ENCODE measurements at places on chromosomes 2 and 18.

GRCh38 chr2:185802926-185803325 lies 64.3 kb downstream of the FSIP2 start:
- DNase-seq: no peak

- DNase-seq: no peak
Observed at GRCh38 chr2:20677301-20678085, 10.5 kb downstream of the GDF7 start.

- DNase-seq: no peak
Observed at GRCh38 chr18:35971661-35972196, 750 bp upstream of the RMP24 start.

- no peak for DNase-seq
Observed at GRCh38 chr2:10269711-10270610, 32.7 kb upstream of the HPCAL1 start.

DNA sequence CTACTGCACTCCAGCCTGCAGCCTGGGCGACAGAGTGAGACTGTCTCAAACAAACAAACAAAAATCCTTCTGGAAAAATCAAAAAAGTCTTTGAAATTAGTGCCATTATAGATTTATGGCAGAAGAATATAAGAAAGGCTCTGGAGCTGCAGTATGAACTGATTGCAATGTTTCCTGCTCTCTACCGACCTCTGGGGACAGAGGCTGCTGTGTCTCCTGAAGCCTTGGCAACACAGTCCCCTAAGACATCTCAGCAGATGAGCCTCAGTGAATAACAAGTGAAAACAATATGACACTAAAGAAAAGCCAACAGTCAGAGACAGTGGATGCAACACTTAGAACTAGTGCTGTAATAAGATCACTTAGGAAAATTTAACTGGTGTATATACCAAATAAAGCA lies 494.9 kb upstream of the LRATD1 start:
- no peak for DNase-seq

DNA sequence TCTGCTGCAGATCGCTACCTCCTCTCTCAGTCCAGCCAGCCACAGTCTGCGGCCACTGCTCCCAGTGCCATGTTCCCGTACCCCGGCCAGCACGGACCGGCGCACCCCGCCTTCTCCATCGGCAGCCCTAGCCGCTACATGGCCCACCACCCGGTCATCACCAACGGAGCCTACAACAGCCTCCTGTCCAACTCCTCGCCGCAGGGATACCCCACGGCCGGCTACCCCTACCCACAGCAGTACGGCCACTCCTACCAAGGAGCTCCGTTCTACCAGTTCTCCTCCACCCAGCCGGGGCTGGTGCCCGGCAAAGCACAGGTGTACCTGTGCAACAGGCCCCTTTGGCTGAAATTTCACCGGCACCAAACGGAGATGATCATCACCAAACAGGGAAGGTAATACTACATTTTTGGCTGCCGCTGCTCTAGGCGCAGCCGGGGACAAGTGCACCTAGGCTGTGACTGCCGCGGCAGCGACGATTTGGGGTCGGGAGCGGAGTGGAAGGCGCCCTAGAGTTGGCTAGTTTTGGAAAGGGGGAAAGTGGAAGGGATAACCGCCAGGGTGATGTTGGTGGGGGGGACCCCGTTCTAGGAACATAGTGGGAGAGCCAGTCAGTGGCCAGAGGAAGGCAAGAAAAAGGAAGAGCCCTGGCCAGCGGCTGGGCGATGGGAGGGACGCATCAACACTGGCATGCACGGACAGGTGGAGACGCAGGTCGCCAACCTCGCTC lies 776 bp downstream of the TBR1 start:
- no peak for DNase-seq

- no peak for DNase-seq
Observed at GRCh38 chr2:129431881-129432280, 547.6 kb upstream of the RAB6C start.

DNA sequence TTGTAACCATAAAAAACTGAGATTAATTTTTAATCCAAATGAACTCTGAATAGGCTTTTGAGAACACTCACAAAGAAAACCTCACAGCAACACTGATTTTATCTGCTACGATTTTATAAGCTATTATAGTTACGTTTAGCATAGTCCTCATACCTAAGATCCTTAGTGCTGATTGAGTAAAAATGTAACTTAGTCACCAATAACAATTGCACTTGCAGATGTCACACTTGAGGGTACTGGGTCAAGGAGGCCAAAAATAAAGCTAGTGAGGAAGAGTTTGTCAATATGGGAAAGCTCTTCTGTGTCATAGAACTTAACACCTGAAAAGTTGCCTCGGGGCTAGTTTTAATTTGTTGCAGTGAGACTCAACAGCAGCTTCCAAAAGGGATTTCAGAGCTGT lies 706.5 kb upstream of the FAM98A start:
- no peak for DNase-seq

DNA sequence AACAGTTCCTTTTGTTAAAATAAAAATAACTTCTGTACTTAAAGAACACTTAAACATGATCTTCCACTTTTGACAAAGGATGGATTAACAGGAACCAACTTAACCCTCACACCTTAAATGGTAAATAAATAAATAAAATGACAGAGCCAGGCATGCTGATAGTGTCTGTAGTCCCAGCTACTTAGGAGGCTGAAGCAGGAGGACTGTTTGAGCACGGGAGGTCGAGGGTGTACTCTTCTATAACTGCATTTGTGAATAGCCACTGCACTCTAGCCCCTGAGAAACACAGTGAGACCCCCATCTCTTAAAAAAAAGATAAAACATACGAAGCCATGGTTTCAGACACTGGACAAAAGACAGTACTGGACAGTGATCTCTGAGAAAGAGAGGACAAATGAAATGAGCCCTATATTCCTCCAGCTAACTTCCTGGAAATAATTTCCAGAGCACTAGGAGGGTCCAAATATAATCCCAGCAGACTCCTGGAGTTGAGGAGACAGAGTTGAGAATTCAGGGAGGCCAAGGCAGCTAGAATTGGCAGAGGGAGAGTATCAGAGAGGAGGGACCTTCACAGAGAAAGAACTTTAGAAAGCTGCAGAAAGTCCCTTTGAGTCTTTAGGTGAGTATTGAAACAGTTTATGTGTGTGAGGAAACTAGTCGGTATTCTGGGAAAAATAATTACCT lies 17.4 kb downstream of the PPP4R1 start:
- no peak for DNase-seq

DNA sequence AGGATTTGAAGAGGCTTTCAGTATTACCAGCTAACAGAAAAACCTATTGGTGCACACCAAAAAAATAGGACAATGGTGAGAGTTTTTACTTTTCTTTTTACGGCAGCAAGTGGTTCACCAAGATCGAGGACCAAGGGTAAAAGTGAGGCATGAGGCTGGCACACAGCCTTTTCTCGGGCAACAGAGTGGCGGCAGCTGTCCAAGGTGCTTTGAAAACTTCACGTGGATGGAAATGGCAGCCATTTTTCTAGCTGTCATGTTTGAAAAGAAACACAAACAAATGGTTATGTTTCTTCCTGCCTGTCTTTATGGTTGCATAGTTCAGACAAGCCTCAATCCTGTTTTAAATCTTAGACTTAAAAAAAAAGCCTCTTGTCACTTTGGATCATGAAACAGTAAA lies 812.5 kb upstream of the CHAC2 start:
- no peak for DNase-seq

GRCh38 chr2:14628901-14629300 lies 3.6 kb upstream of the LRATD1 start:
- DNase-seq: no peak

- DNase-seq: no peak
Observed at GRCh38 chr2:122939796-122940195, 1085.3 kb upstream of the CNTNAP5 start.

DNA sequence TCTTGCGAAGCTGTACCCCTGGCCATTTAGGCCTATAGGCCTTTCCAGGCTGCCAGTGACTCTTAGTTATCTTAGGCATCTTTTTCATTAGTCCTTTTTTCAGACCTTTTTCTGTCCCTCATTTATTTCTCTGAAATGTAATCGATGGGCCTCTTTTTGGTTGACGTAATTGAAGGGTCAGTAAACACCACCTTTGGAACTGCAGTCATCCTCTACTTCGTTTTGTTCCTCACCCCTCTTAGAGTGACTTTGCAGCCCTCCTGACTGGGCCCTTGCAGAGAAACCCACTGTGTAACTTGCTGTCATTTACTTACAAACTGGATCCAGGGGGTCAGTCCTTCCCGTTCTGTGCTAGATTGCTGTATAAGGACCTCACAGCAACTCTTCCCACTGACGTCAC lies 23.2 kb downstream of the CENPO start:
- DNase-seq: no peak

- DNase-seq: no peak
Observed at GRCh38 chr2:159963700-159964099, 98.7 kb downstream of the PLA2R1 start.

DNA sequence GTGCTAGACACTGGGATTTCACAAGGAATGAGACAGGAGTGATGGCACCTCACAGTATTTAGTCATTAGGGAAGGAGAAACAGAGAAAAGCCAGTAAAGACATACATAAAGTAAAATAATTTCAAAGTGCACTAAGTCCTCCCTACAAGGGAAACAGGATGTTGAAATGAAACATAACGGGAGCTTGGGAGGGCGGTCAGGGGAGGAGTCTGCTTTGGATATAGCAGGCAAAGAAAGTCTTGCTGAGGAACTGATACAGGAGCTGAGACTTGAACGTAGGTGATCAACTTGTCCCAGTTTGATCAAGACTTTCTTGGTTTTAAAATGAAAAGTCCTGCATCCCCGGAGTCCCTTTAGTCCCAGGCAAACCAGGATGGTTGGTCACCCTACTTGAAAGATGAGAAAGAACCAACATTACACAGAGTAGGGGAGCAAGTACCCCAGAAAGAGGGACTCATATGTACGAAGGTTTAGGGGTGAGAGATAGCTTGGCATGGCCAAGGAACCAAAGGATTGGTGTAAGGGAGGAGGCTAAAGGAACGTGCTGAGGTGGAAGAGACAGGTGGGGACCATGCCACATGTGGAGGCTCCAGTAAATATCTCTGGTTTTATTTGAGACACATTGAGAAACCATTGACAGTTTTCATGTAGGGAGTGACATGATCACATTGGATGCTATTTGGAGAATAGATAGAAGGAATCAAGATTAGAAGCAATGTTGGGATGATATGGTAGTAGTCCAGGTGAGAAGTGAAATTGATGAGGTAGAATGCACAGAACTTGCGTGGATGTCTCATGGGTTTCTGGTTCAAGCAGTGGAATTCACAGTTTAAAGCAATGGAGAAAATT lies 28.4 kb downstream of the FBXO48 start:
- DNase-seq: no peak

DNA sequence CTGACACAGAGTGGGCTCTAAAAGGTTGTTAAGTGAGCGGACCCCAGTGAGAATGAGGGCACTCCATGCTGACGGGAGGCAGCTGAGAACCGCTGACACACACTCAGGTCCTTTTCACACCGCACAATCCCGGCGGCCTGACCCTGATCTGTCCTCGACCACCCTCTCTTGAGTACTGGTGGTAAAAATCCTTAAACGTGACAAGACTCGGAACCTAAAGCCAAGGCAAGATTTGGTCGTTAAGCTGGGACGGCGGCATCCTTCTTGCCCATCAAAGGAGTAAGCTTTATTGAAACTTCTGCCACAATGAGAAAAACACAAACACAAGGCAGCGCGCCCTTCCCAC lies 569 bp downstream of the TMX3 start:
- peak; percentile 15 for DNase-seq

DNA sequence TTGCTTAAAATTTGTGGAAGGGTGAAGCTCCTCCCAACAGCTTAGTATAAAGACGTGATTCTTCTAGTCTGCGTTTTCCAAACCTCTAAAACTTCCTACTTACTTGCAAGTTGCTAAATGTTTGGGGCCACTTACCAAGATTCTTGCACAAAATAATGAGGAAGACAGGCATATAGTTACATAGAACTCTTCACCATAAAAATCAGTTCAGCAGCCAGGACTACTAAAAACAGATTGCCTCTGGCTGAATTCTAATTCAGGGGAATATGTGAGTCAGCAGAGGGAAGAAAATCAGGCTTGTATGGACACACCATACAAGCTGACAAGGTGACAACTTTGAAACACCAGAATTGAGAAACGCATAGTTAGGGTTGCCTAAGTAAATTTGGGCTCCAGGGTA lies 2.8 kb upstream of the PEX13 start:
- no peak for DNase-seq

DNA sequence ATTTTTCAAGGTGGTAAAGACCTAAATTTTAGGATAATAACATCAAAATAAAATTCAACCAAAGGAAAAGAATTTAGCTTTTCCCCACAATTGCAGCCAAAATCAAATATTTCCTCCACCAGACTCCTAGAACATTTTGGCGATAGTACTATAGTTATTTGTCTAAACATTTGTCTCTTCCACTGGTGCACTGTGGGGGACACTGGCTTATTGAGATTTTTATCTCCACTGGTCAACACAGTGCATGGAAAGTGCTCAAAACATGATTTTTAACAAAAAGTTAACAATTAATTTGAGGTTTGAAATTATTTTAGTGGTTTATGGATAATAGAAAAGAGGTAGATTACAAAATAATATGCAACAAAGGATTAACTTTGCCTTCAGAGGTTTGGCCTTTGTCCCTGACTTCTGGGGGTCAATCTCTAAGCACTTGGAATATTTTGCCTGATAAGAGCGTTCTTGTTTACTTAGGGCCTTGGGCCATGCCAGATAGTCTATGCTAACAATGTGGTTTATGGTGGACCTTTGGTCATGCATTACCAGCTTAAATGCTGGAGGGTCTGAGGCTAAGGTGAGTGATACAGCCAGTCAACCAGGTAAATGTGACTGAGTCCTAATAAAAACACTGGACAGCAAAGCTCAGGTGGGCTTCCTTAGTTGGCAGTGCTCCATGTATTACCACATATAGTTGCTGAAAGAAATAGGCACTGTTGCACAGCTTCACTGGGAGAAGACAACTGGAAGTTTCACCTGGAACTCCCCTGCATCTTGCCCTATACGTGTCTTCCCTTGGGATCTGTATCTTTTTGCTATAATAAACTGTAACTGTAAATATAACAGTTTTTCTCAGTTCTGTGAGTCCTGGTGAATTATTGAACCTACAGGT lies 67.2 kb upstream of the SATB2 start:
- DNase-seq: no peak

- no peak for DNase-seq
Observed at GRCh38 chr18:48706731-48707130, 167.9 kb downstream of the CTIF start.

DNA sequence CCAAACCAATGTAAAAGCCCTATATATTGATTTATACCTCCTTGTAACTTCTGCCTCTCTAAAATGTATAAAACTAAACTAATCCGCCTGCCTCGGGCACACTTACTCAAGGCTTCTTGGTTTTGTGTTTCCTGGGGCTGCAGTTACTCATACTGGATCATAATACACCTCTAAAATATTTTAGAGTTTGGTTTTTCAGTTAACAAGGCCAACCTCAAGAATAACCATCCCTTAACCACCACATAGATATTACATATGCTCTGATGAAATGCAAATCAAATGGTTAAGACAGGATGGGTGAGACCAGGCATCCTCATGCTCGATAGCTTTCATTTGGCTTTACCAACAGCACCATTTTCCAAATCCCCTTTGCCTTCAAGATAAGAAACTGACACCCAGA lies 46.4 kb downstream of the UXS1 start:
- DNase-seq: peak; percentile 25
